ENCODE measurements at places on chromosomes 12 and 14. TPM values are rescaled to one million over a fixed set of nuclear protein-coding genes. Genes with fewer than 3 reads are reported as not detected.

The C1S gene
- total RNA-seq, result 4.9 TPM

The KSR2 gene
- total RNA-seq, result 0.05 TPM

The HRK gene
- 0.41 TPM for total RNA-seq

The CMKLR1 gene
- total RNA-seq, result 1.2 TPM

The PTPRQ gene
- total RNA-seq, result not detected

The SIX6 gene
- not detected for total RNA-seq

The NTF3 gene
- not detected for total RNA-seq

The CNTN1 gene
- total RNA-seq, result not detected

The TAS2R7 gene
- total RNA-seq, result not detected

The TSPAN19 gene
- total RNA-seq, result not detected

The CCDC175 gene
- not detected for total RNA-seq

The SYNDIG1L gene
- total RNA-seq, result not detected

The DNAL1 gene
- total RNA-seq, result 5.6 TPM

The SPX gene
- total RNA-seq, result 0.46 TPM

The ADCY4 gene
- total RNA-seq, result 7.8 TPM
